ENCODE measurements at places on chromosomes 16 and 17. TPM values are rescaled to one million over a fixed set of nuclear protein-coding genes. Genes with fewer than 3 reads are reported as not detected.

The SLC16A11 gene
- 0.38 TPM for total RNA-seq

The GNAO1 gene
- 15.4 TPM for total RNA-seq

The CD300A gene
- 1.2 TPM for total RNA-seq

The SLC16A3 gene
- 8.5 TPM for total RNA-seq

The MYH1 gene
- 0.14 TPM for total RNA-seq

The TBC1D3C gene
- total RNA-seq = not detected

The RECQL5 gene
- total RNA-seq = 17.3 TPM

The KRTAP2-3 gene
- total RNA-seq = not detected

DNA sequence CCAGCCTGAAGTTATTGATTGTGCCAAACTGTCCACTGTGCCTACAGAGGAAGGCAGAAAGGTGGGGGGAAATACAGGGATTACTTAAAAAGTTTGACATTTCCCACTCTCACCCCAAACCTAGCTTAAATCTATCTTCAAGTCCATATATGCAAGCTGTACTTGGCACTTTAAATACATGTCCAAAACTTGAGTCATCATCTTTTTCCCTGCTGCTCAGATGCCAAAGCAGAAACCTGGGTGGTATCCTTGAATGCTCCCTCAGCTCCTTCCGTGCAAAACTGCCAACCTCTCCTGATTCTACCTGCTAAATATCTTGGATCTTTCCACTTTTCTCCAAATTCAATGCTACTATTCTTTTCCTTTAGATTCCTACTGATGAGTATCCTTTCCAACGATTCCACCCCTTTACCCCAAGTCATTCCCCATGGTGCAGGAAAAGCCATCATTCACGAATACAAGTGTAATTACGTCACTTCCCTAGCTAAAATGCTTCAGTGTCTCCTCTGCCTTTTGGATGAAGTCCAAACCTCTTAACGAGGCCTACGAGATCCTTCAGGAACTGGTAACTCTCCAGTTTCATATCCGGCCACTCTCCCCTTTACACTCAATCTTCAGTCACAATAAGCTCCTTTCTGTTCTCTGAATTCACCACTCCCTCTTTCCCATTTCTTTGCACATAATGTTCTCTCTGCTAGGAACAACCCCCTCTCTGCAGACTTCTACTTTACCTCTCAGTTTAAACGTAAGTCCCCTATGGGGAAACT is 9.3 kb downstream of the BECN1 start:
- DNase-seq = no peak

DNA sequence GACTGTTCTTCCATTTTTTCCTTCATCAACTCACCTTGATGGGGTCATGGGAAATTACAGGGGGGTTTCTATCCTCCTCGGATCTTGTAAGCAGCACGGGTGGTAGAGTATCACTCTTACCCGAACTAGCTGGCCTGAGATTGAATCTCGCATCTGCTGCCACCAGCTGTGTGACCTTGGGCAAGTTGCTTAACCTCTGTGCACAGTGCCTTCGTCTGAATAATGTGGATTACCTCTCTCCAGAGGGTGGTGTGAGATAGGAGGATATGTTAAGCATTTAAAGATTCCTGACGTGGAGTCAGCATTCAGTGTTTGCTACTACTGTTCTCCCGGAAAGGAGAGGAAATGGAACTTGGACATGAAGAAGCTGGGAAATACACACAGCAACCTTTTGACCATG is 24.4 kb downstream of the LASP1 start:
- no peak for DNase-seq

DNA sequence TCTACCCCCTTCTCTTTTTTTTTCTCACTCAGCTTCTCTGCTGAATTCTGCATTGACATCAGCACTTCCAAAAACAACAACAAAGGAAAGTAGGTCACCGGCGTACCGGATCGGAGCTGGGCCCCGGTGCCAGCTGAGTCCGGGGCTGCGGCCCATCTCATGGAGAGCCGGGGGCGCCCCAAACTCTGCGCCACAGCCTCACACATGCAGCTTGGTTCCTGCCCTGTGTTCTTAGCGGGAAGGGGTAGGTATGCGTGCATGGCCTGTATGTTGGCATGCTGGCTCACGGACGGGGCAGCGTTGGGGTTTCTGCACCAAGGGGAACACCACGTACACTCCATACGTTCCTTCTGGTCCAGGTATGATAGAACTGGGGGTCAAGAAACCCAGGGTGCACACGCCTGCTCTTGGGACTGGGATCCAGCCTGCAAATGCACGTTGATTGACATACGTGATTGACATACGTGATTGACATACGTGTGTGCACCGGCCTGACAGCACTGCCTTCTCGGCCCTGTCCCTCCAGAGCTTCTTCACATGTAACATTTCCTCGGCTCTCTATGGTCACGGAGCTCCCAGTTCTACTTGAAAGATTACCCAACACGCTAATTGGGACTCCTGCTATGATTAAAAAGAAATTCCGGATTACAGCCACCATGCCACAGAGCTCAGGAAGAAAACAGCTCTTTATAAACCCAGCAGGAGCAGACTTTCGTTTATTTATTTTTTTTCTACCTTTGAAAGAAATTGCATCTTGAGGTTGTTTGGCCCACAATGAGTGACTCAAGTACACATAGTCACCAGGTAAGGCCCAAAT is 88.7 kb downstream of the RPA1 start:
- DNase-seq = no peak

GRCh38 chr17:2511138-2511461 is 588 bp downstream of the METTL16 start:
- DNase-seq = no peak

DNA sequence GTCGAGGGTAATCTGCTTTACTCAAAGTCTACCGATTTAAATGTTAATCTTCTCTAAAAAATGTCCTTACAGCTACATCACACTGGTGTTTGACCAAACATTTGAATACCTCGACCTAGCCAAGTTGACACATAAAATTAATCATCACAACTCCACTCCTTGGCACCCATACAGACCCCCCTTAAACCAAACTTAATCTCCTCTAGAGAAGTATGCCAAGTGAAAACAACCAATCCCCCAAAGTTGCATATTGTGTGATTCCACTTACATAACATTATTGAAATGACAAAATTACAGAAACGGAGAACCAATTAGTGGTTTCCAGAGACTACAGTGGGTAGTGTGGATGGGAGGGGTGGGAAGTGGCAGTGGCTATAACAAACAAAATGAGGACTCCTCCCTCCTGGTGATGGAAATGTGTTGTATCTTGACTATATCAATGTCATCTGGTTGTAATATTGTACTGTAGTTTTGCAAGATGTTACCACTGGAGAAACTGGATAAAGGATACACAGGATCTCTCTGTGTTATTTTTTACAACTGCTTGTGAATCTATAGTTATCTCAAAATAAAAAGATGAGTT is 39.4 kb downstream of the CAPNS2 start:
- no peak for DNase-seq

- DNase-seq = no peak
Measured at GRCh38 chr16:10961231-10961630, 16.9 kb downstream of the CLEC16A start.

DNA sequence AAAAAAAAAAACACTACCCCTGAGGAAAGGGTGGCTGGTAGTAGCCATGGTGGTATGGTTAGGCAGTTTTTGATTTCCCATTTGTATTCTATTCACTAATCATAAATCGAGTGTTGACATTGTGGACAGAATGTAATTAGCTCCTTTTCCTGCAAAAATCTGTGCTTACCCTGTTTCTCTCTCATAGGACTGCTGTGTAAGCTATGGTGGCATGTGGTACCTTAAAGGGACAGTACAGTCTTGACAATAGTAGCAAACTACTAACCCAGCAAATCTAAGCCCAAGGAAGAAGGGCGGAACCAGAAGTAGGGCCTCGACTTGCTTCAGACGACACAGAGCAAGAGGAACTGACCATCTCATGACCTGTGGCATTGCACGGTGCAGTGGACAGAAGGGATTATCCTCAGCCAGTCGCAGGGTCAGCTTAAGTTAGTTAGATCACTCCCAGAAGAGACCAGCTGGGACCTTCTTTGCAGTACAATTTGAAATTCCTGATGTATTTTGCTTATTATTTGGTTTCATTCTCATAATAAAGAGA is 36.3 kb downstream of the POLR3E start:
- DNase-seq = no peak

GRCh38 chr17:59370593-59371299 is 39.3 kb downstream of the YPEL2 start:
- DNase-seq = no peak

GRCh38 chr16:78230832-78231231 is 131.4 kb downstream of the WWOX start:
- DNase-seq = no peak

DNA sequence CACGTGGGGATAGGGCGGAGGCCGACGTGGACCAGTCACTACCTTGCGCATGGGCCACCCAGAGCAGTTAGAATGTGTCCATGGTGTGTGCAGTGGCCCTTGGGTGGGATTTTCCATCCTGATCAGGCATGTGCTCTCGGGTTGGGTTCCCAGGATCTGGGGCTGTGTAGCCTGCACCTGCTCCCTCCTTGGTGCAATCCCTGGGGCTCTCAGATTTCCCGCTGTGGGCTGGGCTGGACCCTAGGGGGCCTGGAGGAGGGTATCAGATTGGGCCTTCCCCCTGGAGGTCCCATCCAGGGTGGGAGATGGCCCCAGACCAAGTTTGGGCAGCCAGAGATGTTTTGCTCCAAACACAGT is 1.3 kb downstream of the SMTNL2 start:
- no peak for DNase-seq

- no peak for DNase-seq
Measured at GRCh38 chr17:47615766-47616424, 33.8 kb upstream of the KPNB1 start.

DNA sequence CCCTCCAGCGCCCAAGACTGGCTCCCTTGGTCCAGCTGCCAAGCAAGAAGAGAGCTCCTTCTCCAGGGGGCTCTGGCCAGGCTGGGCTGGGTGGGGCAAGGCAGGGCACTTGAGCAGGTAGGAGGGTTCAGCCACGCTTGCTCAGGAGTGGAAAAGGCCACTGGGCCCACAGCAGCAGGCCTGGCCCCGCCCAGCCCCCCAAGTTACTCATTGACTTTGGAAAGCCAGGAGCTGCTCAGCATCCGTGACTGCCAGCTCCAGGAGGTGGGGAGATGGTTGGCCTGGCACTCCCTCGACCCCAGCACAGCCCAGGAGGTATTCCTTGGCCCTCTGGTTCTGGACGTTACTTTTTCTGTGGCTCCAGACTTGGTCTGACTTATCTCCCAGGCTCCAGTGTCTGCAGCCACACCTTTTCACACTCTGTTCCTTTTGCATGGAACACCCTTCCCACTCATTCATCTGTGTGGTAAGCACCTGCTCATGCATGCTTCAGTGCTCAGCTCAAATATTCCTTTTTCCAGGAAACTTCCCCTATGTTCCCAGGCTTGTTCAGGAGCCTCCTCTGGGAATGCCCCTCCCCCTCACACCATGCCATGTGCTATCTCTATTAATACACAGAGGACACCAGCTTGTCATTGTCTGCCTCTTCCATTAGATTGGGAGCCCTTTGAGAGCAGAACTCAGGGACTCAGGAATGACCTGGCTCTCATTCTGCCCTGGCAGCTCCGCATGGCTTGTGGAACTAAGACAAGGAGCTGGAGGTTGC is at the start of gene CDH16:
Gene CDH16 (minus strand): TSS at position 83 of the 766 bp plus-strand sequence. CDS start 820 bp downstream, outside the sequence.
- no peak for DNase-seq

DNA sequence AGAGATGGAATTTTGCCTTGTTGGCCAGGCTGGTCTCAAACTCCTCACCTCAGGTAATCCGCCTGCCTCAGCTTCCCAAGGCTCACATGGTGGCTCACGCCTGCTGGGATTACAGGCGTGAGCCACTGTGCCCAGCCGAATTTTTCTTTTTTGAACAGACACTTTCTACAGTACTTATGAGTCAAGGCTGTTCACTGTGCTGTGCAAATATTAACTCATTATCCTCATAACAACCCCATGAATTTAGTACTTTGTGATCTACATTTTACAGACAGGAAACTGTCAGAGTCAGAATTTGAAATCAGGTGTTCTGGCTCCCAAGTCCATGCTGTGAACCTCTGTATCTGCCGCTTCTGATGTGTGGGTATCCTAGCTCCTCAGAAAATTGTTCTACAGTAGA is 25.7 kb upstream of the RASL10B start:
- no peak for DNase-seq

DNA sequence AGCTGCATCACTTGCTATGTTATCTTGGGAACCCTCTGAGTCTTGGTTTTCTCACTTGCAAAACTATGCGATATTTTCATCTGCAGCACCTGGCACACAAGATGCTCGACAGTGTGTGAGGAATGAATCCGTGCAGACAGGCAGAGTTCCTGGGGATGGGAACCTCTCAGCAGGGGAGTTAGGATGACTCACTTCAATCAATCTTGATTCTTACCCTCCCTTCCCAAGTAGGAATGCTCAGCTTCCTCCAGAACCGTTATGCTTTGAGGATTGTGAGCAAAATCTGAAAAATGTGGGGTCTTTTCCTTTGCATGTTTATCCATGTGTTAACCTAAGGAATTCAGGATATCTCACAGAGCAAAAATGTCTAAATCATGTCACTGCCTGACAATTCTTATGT is 68.9 kb upstream of the HNF1B start:
- no peak for DNase-seq

GRCh38 chr17:41624208-41625101 is at the start of gene KRT17:
Gene KRT17 (minus strand): TSS chr17:41624575. CDS start chr17:41624509, 66 bp downstream.
- no peak for DNase-seq

DNA sequence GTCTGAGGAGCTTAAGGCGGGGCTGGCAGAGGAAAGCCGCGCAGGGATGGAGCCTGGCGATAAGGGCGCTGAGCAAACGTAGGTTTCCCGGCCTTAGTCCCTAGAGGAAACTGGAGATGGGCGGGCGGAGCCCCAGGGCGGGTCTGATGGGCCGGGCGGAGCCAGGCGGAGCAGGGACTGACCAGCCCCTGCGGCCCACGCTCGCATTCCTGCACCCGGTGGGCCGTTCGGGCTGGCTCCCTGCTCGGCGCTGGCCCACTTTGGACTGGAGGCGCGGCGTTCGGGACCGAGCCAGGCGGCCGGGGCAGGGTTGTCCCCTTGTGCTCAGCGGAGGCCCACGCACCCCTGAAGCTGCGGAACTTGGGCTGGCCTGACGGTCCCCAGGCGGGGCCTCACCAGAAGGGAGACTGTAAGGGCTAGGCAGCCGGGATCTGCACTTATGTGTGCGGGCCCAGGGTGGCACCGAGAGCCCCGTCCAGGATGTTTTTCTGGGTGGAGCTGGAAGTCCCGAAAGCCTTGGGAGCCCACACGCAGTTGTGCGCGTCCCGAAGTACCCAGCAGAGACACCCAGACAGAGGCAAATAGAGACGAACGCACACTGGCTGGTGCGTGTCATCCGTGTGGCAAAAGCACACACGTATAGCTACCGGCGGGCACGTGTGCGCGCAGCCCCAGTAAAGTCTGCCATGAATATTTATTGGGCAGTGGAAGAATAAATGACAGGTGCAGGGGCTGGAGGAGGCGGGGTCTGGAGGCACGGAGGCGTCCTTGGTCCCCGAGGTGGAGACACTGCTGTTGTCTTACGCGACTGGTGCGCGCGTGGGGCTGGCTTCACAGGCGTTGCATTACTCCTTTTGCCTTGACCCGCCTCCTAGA is 1.4 kb downstream of the PYDC1 start:
- peak; percentile 62 for DNase-seq

Measured in left ventricle myocardium inferior (tissue), 1 donor.